GM12864 (cell line): ENCODE measurements at places on chromosomes 4 and X.
A peak's percentile ranks its signal among the peaks of the same experiment; 100 is the strongest.

DNA sequence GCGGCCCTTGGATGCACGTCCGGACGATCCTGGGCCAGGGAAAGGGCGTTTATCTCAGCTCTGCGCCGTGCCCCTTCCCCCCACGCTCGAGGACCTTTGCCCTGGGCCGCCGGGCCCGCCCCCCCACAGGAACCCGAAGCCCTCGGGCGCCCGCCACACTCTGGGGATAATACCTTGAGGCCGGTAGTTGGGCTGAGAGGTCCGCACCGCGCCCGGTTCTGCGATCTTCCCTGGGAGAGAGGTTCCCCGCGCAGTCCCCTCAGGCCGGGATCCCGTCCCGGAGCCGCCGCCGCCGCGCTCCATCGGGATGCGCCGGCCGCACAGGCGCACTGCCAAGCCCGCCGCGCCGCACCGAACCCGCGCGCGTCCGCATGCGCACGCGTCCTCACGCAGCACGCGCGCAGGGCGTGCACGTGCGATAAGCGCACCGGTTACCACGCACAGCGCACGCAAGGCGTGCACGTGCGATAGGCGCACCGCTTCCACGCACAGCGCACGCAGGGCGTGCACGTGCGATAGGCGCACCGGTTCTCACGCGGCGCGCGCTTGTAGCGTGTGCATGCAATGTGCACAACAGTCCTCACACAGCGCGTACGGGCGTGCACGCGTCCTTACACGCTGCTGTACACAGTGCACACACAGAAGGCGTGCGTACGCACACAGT is at the start of gene MAP7D2:
MAP7D2 (minus strand) TSS at position 331 of the 664 bp plus-strand sequence; CDS start at position 303, 28 bp downstream.
- DNase-seq = no peak

DNA sequence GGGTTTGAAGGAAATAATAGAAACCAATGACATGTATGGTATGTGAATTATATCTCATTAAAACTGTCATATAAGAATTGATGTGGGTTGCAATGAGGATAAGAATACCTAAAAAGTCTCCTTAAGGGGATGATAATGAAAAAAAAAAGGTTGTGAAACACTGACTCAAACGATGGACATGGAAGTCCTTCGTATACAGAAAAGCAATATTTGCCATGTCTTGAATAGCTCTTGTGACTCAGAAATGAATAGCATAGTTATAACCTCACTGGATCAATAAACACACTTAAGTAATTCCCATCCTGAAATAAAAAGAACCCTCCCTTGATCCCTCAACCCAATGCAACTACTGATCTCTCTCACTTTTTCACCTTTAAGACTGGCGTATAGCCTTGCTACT is 89.7 kb downstream of the OPHN1 start:
- no peak for DNase-seq

DNA sequence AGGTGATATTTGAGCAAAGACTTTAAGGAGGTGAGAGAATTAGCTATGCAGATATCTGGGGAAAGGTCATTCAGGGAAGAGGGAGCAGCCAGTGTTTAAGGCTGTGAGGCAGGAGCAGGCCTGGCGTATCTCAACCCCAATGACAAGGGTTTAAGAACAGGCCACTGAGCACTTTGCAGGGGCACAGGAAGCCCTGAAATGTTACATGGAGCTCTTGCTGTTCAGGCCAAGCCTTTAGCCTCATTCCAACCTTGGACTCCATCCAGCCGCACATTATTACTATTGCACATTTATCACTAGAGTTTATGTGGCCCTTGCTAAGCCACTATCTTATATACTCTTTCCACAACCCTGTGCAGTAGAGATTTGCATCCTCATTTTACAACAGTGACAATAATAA is 114.0 kb downstream of the EFNB1 start:
- DNase-seq = no peak

DNA sequence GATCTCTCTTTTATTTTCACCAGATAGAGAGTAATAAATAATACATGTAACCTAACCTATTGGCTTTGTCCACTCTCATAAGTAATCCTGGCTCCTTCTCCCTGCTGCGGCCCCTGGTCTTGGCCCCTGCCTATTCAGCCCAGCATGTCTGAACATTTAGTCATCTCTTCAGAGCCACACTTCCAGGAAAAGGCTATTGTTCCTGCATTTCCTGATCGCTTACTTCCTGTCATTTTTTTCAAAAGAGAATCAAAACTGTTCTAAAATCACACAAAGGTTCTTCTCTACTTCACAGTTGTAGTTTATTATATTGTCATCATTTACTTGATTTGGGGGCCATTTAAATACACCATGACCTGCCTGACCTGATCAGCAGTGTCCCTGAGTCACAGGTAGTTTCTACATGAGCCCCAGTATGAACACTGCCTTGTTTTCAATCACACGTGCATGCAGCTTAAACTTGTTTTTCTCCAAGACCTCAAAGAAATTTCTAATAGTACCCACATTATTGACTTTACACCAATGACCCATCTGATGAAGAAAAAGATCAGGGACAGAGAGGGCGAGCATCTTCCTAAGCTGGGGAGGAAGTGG is 47.4 kb upstream of the KDR start:
- no peak for DNase-seq

DNA sequence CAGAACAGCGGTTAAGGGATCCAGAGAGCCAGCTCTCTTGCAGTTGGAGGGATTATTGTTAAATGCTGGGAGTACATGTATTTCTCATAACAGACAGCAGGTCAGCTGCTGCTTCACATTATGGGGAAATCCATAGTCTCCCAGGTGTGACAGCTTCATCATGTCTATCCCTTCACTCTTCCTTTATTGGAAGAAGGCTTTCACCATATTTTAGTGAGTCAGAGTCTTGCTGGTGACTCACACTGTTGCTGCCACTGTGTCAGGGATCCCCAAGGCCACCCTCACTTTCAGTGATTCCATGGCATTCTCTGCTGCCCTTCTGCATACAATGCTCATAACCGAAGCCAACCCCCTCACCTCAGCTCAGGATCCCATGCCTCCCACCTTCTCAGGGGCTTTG is 32.9 kb upstream of the PAGE5 start:
- DNase-seq = no peak

DNA sequence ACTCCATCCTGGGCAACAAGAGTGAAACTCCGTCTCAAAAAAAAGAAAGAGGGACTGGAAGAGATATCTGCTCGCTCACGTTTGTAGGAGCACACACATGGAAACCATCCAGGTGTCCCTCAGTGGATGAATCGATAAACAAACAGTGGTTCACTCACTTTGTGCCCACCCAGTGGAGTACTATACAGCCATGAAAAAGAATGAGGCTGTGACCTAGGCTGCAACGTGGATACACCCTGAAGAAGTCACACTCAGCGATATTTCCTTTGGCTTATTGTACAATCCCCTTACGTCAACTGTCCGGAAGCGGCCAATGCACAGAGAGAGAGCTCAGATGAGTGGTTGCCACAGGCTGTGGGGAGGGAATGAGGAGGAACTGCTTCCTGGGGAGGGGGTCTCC is 82.3 kb upstream of the PPP2R3B start:
- DNase-seq = no peak

DNA sequence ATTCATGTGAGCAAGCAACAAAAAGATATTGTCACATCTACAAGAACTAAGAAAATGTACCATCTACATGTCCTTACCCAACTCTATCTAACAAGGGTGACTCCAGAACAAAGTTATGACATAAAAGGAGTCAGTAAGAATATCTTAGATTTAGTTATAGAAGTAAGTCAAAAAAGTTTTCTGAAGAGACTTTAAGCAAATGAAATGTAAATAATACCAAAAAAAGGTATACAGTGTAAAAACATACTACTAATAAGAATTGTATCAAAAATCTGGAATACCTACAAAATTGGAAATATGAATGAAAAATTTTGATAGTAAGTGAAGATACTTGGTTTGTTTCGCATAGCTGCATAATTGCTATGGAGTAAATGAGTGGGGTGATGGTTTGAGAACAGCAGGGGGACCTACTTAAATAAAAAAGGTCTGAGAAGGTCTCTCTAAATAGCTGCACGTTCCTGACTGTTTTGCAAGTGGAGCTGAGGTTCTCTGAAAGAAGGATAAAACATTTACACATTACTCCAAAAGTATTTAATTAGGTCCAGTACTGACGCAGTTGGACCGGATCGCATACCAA is 51.0 kb upstream of the ENPP6 start:
- no peak for DNase-seq

DNA sequence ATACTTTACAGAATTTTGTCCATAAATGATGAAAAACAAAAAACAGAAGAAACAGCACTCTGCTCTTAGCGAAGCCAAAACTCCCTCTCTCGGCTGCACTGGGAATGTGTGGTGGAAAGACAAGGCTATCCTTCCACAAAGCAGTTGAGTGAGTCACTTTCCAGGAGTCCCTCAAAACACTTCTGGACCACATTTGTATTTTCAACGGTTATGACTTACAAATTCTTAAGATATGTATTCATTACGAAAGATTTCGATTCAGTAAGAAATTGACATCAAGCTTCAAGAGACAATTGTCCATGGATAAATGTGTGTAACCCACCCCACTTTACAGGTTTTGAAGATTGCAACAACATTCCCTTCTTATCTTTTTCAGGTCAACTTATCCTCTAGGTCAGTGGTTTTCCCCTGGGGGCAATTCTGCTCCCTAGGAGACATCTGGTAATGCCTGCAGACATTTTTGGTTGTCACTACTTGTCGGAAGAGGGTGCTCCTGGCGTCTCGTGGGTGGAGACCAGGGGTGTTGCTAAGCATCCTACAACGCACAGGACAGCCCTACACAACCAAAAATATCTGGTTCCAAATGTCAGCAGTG is 66.7 kb upstream of the MTNR1A start:
- DNase-seq = no peak

DNA sequence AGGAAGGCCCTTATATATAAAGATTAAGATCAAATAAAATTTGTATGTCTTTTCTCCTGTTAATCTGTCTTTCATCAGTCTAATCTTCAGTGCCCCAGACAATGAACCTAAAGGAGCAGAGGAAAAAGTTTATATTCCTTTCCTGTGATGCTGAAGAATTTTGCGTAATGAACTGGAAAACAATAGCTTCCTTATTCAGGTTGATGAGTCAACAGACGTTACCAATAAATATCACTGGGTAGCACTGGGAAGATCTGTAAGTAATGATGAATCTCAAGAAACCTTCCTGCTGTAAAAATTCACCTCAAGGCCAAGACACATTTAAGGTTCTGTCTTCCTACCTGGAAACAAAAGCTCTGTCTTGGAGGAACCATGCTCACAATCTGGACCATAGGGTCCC is 25.5 kb downstream of the CDKN2AIP start:
- DNase-seq = no peak

DNA sequence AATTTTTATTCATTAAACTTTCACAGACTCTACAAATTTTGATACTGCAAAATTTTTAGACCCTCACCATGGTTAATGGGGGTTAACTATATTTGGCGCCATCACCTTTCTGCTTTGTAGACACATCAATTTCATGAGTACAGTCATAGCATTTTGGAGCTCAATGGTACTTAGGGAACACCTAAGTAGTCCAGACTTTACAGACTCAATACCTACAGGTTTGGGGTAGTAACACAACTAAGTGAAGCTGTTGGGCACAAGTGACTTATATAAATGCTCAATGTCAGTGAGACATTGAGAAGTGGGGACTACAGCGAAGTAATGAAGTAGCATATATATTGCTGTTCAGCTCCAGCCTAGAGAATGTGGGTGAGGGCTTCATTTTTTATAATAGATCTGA is 7.5 kb downstream of the GPRIN3 start:
- DNase-seq = no peak

DNA sequence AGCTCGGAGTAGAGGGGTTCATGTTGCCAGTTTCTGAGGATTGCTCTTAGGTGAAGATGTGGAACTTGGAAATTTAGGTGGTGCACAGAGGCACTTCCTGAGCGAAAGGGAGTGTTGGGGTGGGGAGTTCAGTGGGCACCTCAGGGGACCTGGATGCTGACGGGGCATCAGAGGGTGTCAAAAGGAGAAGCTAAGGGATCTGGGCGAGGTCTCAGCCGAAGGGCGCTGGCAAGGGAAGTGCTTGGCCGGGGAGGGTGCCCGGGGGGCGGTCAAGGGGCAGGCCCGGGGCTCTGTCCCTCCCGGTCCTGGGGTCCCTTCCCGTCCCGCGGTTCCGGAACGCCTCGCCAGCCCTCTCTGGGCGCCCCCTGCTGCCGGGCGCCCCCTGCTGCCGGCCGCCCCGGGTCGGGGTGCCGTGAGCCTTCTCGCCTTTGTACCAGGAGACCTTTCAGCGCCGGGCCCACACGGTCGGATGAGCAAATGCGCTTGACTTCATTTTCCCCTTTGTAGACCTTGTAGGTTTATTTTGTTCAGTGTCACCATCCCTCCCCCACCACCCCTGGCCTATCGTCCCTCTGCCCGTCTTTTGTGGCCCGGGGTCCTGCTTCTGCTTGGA is 3.0 kb upstream of the PHOX2B start:
- DNase-seq = no peak

DNA sequence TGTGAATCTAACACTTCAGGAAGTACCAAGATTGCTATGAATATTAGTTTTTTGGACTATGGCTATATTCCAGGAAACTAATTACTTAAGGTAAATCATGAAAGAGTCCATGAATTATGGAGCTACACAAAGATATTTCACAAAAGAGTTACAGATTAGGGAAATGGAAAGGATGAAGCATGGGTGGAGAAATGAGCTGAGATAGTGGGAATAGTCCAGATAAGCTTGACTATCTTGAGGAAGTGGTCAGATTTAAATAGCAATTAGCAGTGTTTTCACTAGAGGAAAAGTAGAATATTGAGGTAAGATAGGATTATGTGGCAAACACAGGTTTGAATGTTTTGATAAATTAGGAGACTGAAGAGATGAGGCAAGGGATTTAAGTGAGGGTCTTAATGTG is 42.1 kb upstream of the C1GALT1C1 start:
- DNase-seq = no peak

- DNase-seq = peak; percentile 5
Observed at GRCh38 chrX:119236623-119237561, 807 bp downstream of the PGRMC1 start.

DNA sequence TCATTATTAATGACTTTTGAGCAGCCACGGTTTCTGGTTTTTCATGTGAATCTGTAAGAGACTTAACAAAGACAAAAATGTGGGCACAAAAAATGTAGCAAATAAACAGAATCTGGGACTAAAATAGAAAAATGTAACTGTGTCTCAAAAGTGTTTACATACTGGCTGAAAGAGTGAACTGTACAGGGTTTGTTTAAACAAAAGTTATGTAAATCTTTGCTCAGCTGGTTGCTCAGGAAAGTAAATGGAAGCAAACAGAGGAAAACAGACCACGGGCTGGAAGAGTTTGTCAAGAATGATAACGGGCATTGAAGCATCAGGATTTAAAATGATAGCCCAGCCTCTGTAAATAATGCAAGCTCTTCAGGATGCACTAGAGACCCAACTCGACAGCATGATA is 921.8 kb upstream of the FTHL17 start:
- DNase-seq = no peak

GRCh38 chr4:89305028-89305427 is 2.6 kb downstream of the GPRIN3 start:
- no peak for DNase-seq

GRCh38 chrX:68732906-68733493 is 85.5 kb downstream of the STARD8 start:
- peak; percentile 3 for DNase-seq

GRCh38 chr4:118866442-118866841 is 22.2 kb upstream of the SYNPO2 start:
- DNase-seq = no peak
